ENCODE measurements at places on chromosomes 3 and 15.

DNA sequence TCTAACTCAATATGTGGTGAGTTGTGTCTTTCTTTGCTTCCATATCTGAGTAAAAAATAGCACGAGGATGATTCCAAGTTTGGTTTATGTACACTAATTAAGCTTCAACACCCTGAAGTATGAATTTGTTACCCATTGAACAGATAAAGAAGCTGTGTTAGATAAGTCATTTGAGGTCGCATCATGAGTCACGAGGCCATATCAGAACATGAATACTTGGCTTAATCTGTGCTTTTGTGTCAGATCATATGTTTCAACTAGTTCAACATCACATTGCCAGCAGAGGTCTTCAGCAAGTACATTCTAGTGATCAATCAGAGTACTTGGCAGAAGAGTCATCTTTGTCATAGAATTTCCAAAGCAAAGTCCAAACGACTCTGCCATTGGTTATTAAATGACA, 26.3 kb upstream of the MITF start:
- no peak for DNase-seq

DNA sequence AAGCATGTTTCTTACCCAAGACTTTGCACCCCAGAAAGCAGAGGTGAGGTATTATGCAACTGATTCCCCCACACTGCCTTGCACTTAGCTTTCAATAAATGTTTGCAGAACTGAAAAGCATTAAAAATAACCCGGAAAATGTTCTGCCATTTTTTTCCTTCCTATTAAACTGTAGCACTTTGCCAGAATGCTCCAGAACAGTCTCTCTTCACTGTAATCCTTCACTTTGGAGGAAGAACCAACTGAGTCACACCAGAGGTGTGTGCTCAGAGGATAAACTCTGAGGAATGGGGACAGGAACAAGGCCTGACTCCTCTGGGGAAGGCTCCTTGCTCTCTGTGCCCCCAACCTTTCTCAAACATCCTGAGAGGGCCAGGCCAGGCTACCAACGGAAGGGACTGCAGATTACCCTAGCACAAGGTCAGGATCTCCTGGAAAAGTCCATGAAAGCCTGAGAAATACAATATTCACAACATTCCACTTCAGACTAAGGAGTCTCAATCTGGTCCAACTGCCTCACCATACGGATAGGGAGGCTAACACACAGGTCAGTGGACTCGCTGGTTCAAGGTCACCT, 19.0 kb downstream of the ANP32A start:
- no peak for DNase-seq

DNA sequence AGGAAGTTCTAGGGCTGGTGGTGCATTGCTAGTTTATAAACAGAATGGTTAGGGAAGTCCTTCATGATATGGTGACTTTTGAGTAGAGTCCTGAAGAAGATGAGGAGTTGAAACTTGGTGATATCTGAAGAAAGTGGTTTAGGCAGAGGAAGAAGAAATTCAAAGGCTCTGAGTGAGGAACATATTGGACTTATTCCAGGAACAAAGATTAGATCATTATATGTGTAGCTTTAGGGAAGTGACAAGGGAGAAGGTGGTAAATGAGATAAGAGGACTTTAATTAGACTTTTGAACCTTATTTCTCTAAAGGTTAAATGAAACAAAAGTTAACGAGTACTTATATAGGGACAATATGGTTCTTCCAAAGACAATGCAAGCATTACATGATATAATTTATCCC, 286.7 kb downstream of the DOCK3 start:
- no peak for DNase-seq

DNA sequence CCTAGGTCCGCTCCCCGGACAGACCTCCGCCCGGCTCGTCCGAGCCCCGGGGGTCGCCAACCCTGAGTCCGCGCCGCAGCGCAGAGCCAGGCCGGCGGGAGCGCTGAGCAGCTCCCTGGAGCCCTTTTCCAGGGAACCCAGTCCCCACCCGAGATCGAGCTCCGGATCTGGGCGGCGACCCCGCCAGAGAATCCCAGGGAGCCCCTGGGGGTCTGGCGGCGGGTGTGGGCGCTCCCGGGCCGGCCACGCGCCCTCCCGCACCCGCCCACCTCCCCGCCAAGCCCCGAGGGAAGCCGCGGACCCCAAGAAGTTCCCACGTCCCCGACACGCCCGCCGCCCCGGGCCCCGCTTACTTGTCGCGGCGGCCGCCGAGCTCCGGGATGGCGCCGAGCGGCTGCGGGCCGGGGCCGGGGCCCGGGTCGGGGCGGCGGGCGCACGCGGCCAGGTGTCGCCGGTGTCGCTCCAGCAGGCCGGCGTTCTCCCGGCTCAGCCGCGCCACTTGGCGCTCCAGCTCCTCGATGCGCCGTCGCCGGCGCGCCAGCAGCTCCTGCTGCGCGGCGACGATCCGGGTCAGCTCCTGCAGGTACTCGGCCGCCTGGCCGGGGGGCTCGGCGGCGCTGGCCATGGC, 137.7 kb downstream of the NUP210 start:
- no peak for DNase-seq

GRCh38 chr3:89851974-89852621, 744.7 kb downstream of the EPHA3 start:
- DNase-seq, result no peak

DNA sequence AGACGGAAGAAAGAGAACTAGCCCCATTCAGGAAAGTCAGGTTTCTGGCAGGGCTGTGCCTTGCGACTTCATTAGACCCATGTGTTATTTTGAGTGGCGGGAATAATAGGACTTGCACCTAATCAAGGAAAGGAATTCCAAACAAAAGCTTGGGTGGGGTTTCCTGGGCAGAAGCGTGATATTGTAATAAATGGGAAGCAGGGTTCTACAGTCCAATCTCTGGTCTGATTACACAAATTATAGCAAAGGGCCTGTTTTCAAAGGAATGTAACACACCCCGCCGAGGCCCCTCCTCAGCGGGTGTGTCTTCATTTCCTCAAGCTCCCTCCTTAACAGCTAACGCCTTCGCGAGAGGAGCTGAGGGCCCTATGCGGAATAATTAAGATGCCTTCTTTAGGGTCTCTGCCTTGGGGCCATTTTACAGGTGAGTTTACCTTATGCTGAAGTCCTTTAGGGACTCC, 396.0 kb upstream of the C2CD4B start:
- no peak for DNase-seq

DNA sequence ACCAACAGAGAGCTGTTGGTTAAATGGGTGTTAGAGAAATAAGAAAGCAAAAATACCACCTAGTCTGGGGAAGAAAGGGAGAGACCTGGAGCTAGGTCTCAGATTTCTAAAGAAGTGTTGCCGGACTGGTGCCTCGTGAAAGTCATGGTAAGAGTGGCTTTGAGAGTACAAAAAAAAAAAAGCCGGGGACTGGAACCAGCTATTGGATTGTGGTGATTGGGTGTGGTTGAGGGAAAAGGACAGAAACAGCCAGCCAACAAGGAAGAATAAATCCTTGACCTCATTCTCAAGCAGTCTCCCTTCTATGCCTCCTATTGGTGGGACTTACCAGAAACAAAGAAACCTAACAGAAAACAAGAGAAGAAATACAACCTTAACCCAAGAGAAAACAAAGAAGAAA, 346.4 kb upstream of the KCNMB2 start:
- DNase-seq, result no peak

- no peak for DNase-seq
Observed at GRCh38 chr3:112470788-112471187, 28.5 kb downstream of the BTLA start.

Measured in GM04504 (cell line).